ENCODE measurements at places on chromosomes 7 and 10. TPM values are rescaled to one million over a fixed set of nuclear protein-coding genes. Genes with fewer than 3 reads are reported as not detected.

GRCh38 chr7:50821457-50822008 lies 38.8 kb upstream of the GRB10 start:
- DNase-seq: no peak

- peak; percentile 31 for DNase-seq
Observed at GRCh38 chr10:97685395-97685958, 1.6 kb downstream of the AVPI1 start.

The INTS1 gene
- 167 TPM for total RNA-seq

The FAM131B gene
- total RNA-seq: 0.20 TPM

The FBXL13 gene
- 1.0 TPM for total RNA-seq

Data from HCT116 (cell line).